Activated B cell treated with CpG ODN at 0.5 μM for 24 hours (primary cell): ENCODE measurements at places on chromosomes 16 and 17. TPM values are rescaled to one million over a fixed set of nuclear protein-coding genes. Genes with fewer than 3 reads are reported as not detected.

DNA sequence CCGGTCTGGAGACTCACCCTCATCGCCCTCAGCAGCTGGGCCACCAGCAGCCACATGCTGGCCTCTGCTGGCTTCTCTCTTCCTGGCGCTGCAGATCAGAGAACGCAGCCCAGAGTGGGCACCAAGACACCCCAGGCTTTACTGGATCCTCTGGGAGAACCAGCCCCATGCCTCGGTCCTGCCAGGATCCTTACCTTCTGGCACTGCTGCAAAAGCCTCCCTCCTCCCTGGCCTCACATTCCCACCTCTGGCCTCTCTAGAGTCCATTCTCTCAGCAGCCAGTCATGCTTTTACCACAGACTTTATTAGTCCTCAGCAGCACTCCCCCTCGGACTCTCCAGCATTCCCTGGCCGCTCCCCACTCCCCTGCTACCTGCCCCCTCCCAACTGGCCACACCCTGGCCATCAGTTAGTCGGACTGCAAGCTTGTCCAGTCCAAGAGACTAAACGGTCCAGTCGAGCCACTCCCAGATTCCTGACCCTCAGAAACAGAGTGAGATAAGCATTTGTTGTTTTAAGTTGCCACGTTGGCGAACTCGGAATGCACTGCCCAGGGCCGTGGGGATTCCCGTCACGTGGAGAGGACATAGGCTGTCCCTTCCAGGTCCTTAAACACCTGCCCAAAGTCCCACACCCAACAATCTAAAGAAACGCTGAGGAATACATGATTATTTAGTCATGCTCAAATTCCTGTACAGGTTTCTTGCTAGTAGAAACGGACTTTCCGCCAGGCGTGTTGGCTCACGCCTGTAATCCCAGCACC is 5.9 kb upstream of the SPG7 start:
- no peak for DNase-seq

KCNJ18 gene
- total RNA-seq: not detected in 2 replicates

SRL gene
- total RNA-seq: not detected in 2 replicates

GRCh38 chr16:83455716-83456115 is 352.1 kb upstream of the HSBP1 start:
- no peak for DNase-seq

- DNase-seq: no peak
These were observed 10.9 kb upstream of the SDR42E2 start for GRCh38 chr16:22151246-22151998.
